ENCODE measurements at places on chromosomes 16 and 17.

DNA sequence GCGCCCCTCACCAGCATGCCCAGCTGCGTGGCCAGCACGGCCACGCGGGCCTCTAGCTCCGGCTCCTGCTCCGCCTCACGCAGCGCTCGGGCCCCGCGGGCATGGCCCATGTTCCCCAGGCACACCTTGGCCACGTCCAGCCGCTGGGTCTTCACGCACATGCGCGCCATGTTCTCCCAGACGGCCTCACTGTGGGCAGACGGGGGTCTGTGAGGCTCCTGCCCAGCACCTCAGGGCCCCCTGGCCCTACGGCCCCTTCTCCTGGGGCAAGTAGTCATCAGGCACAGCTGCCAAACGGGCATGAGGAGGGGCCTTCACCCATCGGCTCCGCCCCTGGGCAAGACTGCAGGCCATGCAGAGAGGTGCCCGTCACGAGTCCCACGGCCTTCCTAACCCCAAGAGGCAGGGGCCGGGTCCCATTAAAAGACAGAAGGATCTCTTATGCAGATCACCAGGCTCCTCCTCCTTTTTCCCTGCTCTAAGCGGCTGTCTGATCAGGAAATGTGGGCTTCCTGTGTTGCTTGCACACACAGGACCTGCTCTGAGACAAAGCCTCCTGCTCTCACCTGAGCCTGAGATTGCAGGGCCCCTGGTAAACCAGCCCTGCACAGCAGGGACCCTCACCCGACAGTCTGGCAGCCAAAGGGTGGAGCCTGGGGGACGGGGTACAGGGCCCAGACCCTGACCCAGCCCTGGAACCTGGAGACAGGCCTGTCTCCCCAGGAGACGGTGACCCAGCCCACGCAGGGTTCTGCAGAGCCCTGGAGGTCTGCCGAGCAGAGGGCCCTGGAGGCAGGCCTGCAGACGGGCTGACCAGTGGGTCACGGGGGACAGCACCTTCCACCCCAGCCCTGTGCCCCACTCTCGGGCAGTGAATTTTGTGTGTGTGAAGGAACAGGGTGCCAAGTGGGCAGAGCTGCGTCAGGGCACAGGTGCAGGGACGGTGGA is 6.6 kb upstream of the TMEM204 start:
- DNase-seq, result no peak

GRCh38 chr16:76683051-76683450 is 405.9 kb downstream of the CNTNAP4 start:
- no peak for DNase-seq

- DNase-seq, result no peak
Observed at GRCh38 chr17:4407216-4407615, 26.5 kb upstream of the SPNS3 start.

GRCh38 chr17:50258647-50259476 is 15.4 kb upstream of the TMEM92 start:
- DNase-seq, result no peak

GRCh38 chr16:11380836-11381235 is 35.6 kb downstream of the RMI2 start:
- no peak for DNase-seq

GRCh38 chr17:43769859-43770258 is 8.9 kb downstream of the DUSP3 start:
- DNase-seq, result no peak

- no peak for DNase-seq
Observed at GRCh38 chr16:81610144-81610842, 165.7 kb downstream of the CMIP start.

GRCh38 chr17:3036800-3037199 is 26.6 kb downstream of the OR1D5 start:
- DNase-seq, result no peak

DNA sequence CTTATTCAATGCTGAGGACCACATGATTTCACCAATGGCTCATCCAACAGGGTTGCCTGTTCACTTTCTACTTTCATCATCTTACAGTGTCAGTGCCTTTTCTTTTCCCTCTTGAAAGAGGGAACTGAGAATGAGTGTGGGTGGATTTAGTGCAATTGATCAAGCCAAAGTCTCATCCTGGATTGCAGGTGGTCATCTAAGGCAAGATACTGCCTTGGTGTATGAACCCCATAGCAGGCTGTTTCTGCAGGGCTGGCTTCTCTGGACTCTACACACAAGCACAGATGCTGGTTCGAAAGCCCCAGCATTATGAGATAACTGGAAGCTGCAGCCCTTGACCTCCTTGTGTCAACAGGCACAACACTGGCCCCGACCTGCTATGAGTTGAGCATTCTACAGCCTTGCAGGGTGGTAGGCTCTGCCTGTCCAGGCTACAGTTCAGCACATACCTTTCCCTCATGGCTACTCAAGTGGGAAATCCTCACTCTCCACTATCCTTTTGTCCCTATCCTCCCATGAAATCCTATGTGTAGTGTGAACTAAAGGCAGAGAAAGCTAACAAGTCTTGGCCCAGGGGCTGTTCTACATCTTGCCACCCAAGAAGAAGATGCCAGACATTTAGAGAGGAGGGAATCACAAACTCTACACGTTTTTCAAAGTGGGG is 358.7 kb downstream of the SLC39A11 start:
- no peak for DNase-seq

GRCh38 chr16:82900559-82900958 is 273.8 kb downstream of the CDH13 start:
- DNase-seq, result no peak

DNA sequence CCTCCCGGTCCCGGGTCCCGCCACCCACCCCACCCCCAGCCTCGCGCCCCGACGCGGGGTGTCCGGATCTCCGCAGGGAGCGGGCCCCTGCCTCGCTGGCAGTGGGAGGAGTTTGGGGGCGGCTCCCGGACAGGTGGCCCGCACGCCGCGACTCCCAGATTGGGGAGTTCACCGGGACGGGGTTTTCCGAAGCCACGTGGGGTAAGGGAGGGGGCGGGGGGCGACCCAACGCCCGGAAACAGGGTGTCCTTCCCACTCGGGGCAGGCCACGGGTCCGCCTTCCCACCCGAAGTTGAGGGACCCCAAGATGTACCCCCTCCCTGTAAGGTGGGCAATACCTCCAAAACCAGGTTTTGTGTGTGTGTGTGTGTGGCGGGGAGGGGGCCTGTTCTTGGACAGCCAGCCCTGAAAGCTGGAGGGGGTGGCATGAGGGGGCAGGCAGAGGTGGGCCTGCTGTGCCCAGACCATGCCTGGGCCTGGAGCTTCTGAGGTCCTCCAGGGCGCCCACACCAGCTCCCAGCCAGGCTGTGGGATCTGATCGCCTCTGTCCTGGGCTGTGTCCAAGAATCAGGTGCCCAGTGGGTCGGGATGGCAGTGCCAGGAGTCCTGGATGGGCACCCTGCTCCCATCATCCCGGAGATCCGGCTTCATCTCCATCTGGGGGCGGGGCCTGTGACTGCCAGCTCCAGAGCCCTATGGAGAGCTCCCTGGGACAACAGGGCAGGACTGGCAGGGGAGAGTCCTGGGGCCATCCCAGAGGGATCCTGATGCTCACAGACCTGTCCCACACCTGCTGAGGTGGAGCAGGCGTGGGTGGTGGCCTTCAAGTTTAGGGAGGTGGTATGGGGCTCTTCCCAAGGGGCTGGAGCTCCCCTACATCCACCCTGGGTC is 767 bp downstream of the SYNGR2 start:
- peak; percentile 73 for DNase-seq

- no peak for DNase-seq
Observed at GRCh38 chr16:10368969-10369551, 16.8 kb upstream of the ATF7IP2 start.

DNA sequence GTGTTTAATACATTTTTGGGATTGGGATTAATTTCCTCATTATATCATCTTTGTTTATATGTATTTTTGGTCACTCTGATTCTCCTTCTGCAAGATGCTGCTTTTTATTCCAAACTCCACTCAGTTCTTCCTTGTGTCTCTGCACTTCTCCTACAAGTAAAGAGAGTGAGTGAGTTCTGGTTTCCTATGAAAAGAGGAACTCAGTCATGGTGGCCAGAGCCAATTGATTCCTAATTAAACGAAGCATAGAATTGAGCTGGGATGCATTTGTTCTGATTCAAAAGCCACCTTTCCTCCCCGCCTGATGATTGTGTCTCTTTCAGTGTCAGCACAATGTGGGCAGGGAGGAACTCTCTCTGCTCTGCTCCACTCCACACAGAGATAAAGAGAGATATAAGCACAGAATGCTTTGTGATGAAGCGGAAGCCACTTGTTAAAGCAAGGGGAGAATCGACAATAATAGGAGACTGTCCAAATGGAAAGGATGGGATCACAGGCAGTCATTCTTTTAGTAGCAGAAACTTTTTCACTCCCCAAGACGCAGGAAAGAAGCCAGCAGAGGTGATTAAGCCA is 121.3 kb upstream of the GOT2 start:
- DNase-seq, result no peak

DNA sequence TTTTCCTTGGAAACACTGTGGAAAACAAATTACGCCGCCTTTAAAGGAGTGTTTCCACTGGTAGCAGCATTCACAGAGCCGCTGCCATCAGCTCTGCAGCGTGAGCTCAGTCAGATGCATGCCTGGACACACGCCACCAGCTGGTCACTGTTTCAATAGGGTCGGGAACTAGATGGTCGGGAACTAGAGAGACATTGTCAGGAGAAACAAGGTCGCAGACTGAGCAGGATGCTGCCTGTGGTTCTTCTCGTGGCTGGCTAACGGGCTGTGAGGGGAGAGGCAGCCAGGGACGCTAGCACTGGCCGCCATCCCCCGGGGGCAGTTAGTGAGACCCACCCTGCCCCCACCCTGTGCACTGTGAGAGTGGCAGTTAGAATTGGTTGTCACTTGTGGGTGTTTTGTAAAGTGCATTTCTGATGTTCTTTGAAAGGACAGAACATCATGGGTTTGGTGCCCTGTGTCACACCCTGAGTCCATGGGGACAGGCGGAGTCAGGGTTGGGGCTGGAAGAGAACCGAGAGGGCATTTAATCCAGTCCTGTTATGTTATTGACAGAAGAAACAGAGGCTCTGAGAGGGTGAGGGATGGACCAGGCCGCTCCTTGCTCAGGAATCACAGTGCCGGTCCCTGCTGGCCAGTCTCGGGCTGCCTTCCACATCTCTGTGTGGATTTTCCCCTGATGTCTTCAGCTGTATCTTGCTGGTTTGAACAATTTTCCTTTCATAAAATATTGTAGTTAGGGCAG is 86.3 kb downstream of the SPECC1 start:
- no peak for DNase-seq

GRCh38 chr17:773467-774312 is 8.4 kb downstream of the GLOD4 start:
- peak; percentile 28 for DNase-seq

- peak; percentile 29 for DNase-seq
Observed at GRCh38 chr17:63985387-63986140, 12.6 kb upstream of the PRR29 start.

DNA sequence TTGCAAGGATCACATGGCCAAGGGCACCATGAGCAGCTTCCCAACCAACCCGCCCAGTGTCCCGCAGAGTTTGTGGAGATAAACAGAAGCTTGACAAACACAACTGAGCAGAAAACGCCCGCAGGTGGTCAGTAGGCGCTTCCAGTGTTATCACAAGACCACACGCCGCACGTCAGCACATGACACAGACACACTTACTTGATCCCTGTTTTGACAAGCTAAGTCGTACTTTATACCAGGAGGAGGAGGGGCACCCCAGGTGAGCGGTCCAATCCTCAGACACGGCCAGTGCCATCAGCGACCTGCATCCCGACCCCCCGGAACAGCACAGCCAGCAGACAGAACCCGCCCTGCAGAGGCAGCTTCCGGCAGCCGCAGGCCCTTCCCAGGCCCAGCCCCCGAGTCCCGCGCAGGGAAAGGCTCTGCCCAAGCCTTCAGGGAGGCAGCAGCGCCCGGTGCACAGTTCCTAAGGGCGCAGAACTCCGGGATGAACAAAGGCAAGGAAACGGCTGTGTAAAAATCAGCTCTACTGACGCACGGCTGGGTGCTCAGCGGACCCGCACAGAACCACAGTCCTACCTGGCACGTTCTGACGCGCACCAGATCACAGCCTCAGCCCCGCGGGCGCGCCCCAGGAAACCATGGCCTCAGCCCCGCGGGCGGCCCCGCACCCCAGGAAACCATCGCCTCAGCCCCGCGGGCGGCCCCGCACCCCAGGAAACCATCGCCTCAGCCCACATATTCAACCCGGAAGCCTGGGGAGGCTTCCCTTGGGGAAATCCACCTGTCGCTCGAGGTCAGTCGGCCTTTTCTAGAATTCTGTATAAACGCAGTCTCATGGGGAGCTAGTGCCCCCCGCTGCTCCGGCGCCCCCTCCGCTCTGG is 27.8 kb downstream of the AXIN1 start:
- peak; percentile 54 for DNase-seq

DNA sequence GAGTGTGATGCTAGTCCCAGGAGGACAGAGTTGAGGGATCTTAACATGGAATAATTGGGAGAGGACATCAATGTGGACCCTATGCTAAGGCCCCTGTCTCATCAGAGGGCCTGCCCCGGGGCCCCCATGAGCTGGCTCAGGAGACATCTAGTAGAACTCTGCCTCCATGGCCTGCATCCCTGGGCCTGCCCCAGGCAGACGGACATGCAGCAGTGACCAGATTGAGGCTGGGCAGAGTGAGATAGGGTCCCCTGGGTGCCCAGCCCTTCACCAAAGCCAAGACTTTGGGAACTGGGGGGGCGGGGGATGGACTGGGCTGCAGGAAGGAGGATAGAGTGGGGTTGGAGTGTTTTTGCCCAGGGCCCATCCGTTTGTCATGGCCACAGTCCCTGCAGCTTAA is 115.2 kb downstream of the CCDC182 start:
- DNase-seq, result no peak

- DNase-seq, result no peak
Observed at GRCh38 chr17:76524598-76525512, 12.7 kb downstream of the CYGB start.

DNA sequence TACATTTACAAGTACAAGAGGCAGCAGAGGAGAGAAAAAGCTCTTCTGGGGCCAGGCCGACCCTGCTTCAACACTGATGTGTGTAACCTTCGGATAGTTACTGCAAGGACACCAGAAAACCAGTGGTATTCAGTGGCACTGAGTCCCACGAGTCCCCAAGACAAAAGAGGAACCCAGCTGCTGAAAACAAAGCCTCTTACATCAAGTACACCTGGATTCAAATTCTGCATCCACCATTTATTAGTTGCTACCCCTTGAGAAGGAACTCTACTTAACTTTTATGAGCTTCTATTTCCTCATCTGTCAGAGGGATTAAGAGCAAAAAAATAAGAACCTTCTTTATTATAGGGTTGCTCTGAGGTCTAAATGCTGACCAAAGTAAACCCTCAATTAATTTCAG is 2.6 kb downstream of the EARS2 start:
- no peak for DNase-seq
